ENCODE measurements at places on chromosomes 12 and 14.

- no peak for DNase-seq
These were observed 10.0 kb upstream of the SLC38A4 start for GRCh38 chr12:46835785-46836184.

GRCh38 chr12:25960961-25961360 lies 2.5 kb downstream of the RASSF8 start:
- DNase-seq = no peak

DNA sequence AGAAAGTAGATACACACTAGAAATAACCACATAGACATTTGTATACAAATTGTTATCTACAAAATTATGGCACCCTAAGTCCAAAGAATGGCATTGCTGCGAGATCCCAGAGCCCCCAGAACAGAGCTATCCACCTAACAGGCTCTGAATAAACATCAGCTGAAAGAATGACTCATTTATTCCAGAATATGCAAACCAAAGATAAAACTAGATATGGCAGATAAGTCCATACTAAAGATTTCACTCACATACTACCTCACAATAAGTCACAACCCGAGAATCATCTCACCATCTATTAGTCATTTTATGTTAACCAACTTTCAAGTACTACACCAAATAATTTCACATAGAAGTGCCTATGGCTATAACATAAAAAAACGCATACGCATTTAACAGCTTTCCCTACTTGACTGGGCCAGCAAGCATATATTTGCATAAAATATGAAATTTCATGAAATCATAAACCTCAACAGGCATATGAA lies 5.6 kb downstream of the CNIH1 start:
- no peak for DNase-seq

DNA sequence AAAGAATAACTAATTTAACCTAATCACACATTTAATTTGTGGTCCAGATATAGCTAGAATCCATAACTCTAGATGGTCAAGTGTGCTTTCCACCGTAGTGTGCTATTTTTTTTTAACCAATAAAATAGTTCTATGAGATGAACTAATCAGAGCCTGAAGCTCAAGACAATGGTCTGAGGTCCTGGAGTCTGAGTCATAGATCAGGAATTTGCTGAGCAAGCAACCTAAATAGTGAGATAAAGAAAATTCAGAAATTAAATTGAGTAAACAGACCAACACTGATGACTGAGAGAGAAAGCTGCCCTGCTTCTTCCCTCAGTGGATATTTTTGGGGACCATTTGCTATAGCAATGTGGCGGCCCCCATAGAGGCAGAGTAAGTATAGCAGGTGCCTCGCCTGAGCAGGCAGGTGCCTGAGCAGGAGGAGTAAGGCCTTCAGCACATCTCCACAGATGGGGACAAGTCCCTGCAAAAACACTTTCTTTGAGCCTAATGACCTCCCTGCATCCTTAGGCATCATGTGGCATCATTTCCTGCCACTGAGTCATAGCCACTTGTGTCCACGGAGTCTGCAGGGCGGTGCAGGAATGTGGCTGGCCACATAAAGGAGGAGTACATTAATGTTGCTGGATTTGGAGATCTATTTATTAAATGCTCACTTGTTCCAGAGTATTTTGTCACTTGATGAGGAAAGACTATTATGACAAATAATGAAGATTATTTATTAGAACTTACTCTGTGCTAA lies 13.9 kb upstream of the CLEC4E start:
- no peak for DNase-seq

- DNase-seq = no peak
These were observed 290.9 kb upstream of the PWP1 start for GRCh38 chr12:107394693-107395092.

DNA sequence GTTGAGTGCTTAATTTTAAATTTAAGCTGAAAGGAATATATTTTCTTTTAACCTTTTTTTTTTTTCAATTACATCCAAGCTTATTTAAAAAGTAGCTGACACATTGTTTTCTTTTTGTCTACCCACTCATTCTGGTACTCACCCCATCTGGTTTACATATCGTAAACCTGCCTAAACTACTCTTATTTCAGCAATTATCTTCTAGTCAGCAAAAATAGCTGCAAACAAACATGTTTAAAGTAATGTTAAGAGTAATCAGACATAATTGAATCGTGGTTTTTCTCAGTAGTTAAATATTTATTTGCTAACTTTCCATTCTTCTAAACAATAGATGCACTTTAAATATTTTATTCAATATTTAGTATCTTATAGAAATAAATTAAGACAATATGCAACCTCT lies 492.7 kb upstream of the MGAT4C start:
- DNase-seq = no peak

- DNase-seq = no peak
These were observed 228.8 kb upstream of the RGS6 start for GRCh38 chr14:71703477-71703876.

GRCh38 chr12:69900720-69901131 lies 75.7 kb downstream of the MYRFL start:
- DNase-seq = peak; percentile 58

DNA sequence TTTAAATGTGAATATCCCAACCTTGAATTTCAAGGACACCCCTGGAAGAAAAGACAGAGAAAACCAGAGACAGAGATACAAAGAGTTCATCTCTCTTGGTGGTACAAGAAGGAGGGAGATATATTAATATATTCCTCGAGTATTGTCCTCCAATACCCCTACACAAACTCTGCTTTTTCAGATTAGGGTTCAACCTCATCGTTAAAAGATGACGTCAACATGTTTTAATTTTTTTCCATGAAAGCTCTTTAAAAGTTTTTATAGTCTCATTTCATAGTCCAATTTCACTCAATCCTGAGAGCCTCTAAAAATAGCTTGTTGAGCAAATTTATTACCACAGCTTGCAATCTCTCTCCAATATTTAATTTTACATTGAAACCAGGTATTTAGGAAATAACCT lies 19.4 kb downstream of the RHOJ start:
- DNase-seq = no peak

DNA sequence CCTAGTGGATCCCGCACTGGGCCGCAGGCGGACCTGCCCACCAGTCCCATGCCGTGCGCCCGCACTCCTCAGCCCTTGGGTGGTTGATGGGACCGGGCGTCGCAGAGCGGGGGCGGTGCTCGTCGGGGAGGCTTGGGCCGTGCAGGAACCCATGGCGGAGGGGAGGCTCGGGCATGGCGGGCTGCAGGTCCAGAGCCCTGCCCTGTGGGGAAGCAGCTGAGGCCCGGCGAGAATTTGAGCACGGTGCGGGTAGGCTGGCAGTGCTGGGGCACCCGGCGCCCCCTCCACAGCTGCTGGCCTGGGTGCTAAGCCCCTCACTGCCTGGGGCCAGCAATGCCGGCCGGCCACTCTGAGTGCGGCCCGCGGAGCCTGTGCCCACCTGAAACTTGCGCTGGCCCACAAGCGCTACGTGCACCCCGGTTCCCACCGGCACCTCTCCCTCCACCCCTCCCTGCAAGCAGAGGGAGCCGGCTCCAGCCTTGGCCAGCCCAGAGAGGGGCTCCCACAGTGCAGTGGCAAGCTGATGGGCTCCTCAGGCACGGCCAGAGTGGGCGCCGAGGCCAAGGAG lies 100.8 kb downstream of the PLEKHA5 start:
- DNase-seq = no peak

DNA sequence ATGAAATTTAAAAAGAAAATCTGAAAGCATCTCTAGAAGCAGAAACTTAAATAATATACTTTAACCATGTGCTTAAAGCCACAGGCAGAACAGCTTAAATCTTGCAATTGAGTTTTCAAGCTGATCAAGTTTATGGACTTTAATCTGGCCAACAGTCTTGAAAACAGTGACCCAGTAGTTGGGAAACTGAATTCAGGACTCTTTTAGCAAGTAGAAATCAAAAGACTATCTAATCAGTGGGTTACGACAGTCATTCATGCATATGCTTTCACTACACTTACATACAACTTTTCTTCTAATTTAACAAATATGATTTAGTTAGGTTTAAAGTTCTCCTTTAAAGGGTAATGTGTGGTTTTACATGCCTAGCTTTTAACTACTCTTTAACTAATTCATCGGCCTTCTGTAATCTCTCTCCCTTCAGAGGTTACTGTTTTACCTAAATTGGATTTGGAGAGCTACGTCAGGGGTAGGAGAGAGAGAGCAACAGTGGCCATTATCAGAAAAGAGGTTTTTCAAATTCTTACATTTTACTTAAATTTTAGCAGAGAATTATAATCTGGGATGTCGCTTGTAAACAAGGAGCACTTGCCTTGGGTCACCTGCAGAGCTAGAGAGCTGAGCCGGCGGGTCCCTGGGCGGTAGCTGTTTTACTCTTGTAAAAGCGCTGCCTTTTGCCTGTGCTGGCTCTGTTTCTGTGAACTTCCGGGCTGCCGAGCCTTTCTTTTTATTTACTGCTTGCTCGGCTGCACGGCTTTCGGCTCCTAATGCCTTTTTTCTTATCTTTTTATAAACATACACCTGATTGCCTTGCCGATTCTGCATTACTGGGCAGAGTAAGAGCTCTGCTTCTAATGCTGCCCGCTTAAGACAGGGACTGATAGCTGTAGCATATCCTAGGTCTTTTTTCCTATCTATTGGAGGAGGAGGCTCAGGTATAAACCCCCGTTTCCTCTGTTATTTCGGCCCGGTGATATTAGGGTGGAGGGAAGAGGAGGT lies 17.4 kb upstream of the LYZ start:
- peak; percentile 19 for DNase-seq

DNA sequence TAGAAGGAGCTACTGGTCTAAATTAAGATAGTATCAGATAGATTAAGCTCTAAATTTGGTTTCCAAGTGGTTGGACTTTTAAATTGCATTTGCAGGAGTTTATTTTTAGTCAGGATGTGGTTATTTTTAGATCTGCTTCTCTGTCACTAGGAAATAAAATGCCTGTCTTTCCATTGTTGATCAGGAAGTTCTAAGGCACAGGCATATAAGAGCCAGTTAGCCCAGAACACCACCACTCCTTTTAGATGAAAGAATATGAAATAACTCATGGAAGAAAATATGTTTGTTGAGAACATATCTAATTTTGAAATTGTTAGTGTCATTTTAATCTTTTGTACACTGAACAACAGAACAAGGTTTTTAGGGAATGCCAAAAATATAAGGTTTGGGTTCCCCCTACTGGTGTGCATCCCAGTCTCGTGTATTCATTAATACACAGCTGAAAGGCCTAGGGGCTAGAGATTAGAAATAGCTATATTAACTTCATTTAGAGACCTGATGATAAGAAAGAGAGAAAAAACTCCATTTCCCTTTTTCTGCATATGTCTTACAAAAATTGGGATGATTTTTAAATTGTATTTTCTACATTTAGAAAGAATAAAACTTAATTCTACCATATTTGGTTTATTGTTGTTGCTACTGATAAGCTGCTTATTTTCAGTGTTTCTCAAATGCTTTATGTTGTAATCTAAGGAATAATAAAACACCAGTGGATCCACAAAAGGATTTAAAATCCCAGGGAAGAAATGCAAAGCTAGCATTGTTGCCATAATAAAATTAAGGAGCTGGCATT lies 67.2 kb downstream of the RIC8B start:
- no peak for DNase-seq

DNA sequence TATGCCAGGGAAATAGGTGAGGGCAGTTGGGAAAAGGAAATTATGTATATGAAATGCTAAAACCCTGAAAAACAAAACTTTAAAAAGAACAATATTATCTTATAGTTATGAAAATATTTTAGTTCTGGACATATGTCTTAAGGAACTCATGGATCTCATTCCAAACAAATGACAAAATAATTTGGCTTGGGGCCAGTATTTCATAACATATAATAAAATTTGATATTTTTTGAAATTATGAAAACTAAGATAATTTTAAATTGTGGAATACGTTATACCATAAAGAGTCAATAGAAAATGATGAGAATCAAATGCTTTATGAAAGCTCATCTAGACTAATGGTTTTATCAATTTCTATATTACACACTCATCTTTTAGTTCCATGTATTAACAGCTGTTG lies 173.8 kb upstream of the DCN start:
- no peak for DNase-seq

DNA sequence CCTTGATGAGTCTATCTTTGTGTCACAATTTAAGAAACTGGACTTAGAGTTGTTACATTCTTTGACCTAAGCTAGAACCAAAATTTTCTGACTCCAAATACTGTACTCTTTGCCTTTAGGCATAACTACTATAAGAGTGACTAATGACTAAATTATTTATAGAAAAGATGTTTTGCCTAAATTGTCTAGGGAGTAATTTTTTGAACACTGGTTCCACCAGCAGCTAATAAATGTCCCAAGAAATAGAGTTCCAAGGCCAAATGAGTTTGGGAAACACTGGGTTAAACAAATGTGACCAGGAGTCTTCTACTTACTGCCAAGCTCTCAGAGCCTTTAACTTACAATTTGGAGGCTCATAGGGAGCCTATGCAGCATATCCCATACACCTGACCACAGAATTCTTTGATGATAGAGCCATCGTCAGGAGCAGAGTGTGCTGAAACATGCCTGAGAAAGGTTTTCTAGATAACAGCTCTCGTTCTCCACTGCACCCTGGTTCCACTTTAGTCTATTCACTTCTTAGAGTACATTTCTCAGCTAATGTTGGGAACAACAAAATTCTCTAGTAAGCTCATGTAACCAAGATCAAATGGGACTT lies 215.9 kb upstream of the HMGA2 start:
- DNase-seq = no peak

DNA sequence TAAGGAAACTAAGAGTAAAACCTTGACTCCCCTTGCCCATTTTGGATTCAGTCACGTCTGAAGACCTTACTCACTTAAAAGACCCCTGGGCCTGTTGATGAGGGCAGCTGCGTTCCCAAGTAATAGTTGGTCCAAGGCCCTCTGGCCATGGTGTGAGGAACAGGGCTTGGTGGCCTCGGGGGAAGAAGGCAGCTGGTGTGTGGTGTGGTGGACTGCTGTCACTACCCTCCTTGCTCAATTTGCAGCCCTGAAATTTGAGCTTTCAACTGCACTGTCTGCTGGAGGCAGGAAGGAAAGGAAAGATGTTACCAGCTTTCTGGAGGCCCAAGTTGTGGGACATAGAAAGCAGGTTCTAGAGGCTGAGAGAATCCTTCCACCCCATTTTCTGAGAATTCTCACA lies 128.2 kb downstream of the SLC38A6 start:
- no peak for DNase-seq

GRCh38 chr14:99416909-99417308 lies 63.8 kb downstream of the SETD3 start:
- no peak for DNase-seq

- no peak for DNase-seq
These were observed 14.3 kb downstream of the MCRS1 start for GRCh38 chr12:49553512-49554088.

DNA sequence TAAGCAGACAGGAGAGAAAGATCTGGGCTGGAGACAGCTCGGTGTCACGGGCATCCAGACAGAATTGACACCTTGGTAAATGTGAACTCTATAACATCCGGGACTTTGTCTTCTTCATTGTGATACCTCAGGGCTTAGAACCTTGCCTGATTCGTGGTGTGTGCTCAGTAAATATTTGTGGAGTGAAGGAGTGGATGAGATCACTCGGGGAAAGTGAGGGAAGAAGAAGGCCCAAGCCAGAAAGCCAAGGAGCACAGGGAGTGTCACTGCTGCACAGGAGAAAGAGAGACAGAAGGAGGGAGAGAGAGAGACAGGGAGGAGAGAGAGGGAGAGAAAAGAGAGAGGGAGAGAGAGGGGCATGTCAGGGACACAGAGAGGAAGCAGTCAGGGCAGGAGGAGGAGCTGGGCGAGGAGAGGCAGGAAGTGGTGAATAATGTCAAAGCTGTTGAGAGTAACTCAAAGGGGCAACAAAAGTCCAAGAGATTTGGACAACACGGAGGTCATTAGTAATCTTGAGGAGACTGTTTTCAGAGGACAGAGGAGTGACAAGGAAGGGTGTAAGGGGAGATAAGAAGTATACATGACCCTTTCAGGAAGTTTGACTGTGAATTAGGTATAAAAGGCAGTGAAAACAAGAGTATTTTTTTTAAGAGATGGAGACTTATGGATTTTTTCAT lies 141.6 kb upstream of the MAX start:
- DNase-seq = no peak

GRCh38 chr12:713281-713875 lies 39.0 kb upstream of the WNK1 start:
- DNase-seq = no peak

All from activated CD8-positive, alpha-beta memory T cell treated with anti-CD3 and anti-CD28 coated beads for 48 hours (primary cell).